Colonic mucosa (tissue), 4 donors: ENCODE measurements at places on chromosomes 3 and 15. TPM values are rescaled to one million over a fixed set of nuclear protein-coding genes. Genes with fewer than 3 reads are reported as not detected.

- DNase-seq, result no peak
Observed at GRCh38 chr3:159971311-159971710, 17.3 kb upstream of the IL12A start.

DNA sequence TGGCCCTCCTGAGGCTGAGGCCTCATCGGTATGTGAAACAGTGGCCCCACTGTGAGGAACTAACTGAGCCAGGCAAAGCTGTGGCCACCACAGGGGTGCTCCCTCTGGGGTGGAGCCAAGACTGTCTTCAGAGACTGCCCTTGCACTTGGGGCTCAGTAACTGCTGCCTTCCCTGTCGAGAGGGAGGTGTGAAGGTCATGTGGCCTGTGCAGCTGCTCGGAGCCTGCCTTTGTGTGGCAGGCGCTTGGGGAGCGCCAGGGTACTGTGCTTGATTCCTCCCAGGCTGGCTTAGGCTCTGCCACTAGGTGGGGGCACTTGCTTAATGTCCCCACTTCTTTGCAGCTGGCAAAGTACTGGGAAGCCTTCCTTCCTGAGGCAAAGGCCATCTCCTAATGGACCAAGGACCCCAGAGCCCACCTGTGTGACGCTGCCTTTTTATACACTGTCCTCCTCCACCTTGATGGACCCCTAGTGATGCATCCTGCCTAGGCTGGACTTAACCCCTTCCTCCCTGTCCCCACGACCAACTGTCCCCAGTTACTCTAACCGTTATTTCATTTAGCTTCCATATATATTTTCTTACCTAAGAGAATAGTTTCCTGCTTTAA is 14.2 kb upstream of the SNX22 start:
- DNase-seq, result no peak

DNA sequence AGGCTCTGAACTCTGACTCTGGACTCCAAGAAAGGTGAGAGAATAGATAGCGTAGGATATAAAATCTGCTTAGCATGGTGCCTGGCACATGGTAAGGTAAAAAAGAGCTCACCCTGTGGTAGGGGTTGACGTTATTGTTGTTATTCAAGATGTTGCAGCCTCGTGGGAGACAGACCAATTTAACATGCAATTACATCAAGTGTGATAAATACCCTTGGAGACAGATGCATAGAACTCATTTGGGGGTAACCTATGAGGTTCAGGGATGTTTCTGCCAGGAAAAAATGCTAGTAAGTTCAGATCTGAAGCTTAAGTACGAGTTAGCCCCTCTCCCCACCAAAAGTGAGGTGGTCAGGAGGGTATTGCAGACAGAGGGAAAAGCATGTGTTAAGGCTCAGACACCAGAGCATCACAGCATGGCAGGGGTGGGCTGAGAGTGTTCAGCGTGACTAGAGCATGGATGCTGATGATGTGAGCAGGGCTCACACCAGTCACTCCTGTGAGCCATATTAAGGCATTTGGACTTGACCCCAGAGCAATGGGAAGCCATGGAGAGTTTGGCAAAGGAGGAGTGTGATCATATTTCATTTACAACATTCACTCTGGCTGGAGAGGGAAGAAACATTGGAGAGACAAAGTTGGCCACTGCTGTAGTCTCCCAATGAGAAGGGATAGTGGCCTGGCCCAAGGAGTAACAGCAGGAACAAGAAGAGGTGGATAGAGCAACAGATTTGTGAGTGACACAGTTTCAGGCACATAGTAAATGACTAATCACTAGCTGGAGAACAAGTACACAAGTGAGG is 181.0 kb downstream of the UACA start:
- DNase-seq, result no peak

GRCh38 chr3:156763931-156764720 is 62.0 kb upstream of the LEKR1 start:
- no peak for DNase-seq

GRCh38 chr3:112109322-112109721 is 23.1 kb downstream of the C3orf52 start:
- DNase-seq, result no peak

GRCh38 chr3:150080058-150080730 is 109.5 kb upstream of the PFN2 start:
- no peak for DNase-seq

The CDHR4 gene
- total RNA-seq, result not detected
